ENCODE measurements at places on chromosomes 6 and 20. TPM values are rescaled to one million over a fixed set of nuclear protein-coding genes. Genes with fewer than 3 reads are reported as not detected.

UBD gene
- total RNA-seq, result 4.2 TPM

C4A gene
- 32.1 TPM for total RNA-seq

METTL24 gene
- 25.8 TPM for total RNA-seq

CRISP1 gene
- not detected for total RNA-seq

FAM184A gene
- 1.8 TPM for total RNA-seq

CALHM6 gene
- 8.7 TPM for total RNA-seq

- no peak for DNase-seq
Observed at GRCh38 chr20:1364106-1364505, 28.7 kb downstream of the FKBP1A start.

DNA sequence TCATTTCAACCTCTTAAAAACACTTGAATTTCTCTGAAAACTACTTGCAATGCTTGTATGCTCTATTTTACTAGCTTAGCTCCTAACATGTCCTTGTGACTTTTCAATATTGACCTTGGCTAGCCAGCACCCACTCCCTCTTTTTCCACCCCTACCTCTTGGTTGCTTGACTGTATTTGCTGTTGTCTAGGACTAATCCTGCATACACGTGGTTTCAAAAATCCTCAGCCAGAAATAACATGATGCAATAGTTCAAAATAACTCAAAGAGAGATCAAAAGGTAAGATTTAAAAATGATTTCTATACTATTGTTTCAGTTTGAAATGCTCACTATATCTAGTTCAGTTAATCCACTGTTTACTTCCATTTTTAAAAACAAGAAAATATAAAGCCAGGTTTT, 102.3 kb upstream of the TBX18 start:
- DNase-seq, result no peak

DNA sequence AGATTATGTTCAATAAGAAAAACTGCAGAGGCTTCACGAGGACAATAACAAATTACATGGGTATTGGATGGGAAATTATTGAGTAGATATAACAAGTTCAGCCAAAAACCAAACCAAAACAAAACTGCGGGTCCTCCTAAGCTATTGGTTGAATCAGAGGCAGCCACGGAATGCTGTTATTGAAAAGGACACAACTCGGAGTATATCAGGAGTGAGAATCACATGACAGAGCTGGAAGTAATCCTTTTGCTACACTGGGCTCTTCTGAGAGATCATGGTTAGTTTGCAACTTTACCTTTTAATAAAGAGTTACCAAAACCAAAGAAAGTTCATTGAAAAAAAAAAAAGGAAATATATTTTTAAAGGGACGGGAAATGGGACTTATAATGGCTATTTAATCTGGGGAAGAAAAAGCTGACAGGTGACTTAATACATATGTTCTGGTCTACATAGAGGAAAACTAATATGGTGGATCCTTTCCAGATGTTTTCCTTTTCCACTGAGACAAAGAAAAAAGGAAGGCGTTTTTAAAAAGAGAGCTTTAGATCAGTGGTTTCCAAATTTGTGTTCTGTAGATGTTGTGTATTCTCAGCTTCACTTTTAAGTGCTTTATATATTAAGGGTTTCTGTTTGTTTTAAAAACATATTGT, 6.9 kb upstream of the CITED2 start:
- no peak for DNase-seq

GRCh38 chr20:47350181-47350550, 6.3 kb downstream of the ZMYND8 start:
- DNase-seq, result no peak

- no peak for DNase-seq
Observed at GRCh38 chr6:48087448-48087847, 23.5 kb downstream of the PTCHD4 start.

DNA sequence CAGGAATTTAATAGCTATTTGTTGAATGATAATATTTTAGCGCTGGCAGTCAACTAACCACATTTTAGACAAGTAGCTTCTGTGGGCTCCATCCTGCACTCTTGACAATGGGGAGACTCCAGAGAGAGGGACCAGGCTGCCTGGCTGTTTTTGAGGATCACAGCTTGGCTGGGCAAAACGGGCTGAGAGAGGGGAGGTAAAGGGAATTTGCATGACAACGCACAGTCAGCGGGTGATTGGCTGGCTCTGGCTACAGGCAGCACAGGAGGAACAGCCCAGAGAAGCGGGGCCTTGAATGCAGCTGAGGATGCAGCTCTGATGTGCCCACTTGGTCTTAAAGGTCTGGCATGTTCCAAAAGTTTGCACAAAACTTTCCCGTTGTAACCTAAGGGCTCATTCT, 41.2 kb downstream of the LRFN2 start:
- DNase-seq, result no peak

GRCh38 chr6:7042654-7043545, 64.9 kb upstream of the RREB1 start:
- DNase-seq, result no peak

DNA sequence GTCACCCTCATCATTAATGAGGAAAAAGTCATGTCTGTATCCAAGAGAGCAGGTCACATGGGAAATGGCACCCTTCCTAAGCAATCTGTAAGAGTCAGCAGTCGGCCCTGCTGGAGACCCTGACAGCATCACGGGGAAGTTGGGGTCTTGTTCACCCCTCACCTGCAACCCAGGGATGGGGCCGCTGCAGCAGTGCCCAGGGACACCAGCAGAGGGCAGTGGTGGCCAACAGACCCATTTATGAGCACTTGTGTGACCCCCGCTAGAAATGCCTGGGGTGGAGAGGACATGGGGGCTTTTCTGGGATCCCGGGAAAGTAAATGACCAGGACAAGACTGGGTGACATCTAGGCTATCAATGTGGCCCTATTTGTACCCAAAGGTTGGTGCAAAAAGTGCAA, 35.9 kb downstream of the ANKRD60 start:
- DNase-seq, result no peak

DNA sequence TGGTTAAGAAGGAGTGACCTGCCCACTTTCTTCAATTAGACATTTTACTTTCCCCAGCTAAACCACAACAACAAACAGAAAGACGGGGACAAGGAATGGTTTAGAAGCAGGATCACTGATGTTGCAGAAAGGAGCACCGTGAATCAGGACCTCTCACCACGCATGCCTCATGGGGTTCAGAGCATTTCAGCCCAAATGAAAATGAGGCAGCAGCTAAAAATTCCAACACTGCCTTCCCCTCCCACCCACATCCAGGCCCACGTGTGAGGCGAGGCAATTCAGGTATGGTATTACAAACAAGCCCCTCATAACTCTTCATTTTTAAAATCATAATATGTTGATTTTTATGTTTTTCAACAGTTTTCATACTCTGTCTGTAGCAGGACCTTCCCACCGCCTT, 194.1 kb upstream of the ARID1B start:
- DNase-seq, result no peak

- DNase-seq, result no peak
Observed at GRCh38 chr20:16695628-16696027, 34.2 kb upstream of the SNRPB2 start.

DNA sequence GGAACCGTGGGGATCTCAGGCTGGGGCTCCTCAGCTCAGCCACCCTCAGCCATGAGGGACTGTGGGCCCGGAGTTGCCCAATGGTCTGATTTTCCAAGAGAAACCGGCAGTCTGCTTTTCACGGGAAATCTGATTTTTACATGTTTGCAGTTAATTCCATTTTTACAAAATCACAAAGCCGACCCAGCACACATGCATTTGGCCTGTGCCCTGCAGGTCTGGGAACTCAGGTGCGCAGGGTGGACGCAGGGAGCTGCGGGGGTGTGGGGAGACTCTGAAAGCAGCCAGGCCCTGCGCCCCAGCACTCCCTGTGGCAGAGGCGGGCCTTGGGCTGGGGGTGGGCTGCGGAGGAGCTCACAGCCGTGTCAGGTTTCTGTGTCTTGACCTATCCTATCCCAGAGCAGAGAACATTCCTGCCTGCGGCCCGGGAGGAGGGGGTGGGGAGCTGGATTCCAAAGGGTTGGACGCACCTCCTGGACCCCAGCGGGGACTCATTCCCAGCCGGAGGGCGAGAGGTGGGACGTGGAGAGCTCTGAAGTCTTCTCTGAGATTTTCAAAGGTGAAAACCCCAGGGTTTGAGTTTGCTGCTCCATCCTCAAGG, 60.6 kb downstream of the ADNP start:
- DNase-seq, result peak; percentile 73

DNA sequence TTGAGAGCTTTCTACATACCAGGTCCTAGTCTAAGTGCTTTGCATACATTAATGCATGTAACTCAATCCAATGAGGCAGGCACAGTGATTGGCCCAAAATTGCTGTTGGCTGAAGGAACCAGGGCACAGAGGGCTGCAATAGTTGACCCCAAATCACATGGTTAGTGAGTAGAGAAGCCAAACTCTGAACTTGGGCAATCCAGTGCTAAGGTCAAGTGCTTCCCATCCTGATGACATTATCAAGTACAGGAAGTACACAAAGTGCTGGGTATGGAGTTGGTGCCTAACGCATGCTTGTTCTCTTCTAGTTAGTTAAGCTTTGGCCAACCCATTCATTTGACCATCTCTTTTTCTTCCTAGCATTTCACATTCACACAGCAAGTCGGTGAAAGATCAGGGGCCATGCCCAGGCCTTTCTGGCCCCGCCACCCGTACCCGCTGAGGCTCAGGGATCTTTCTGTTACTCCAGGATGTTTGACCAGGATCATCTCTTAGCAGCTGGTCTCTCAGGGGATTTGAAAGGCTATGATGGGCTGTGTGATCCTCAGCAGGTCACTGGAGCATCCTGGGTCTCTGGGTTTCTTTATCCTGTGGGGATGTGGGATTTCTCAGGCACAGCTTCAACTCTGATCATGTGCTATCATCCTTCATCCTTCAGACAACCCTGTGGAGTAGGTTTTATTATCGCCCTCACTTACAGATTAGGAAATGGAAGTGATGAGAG, 7.0 kb downstream of the KCNB1 start:
- DNase-seq, result no peak

DNA sequence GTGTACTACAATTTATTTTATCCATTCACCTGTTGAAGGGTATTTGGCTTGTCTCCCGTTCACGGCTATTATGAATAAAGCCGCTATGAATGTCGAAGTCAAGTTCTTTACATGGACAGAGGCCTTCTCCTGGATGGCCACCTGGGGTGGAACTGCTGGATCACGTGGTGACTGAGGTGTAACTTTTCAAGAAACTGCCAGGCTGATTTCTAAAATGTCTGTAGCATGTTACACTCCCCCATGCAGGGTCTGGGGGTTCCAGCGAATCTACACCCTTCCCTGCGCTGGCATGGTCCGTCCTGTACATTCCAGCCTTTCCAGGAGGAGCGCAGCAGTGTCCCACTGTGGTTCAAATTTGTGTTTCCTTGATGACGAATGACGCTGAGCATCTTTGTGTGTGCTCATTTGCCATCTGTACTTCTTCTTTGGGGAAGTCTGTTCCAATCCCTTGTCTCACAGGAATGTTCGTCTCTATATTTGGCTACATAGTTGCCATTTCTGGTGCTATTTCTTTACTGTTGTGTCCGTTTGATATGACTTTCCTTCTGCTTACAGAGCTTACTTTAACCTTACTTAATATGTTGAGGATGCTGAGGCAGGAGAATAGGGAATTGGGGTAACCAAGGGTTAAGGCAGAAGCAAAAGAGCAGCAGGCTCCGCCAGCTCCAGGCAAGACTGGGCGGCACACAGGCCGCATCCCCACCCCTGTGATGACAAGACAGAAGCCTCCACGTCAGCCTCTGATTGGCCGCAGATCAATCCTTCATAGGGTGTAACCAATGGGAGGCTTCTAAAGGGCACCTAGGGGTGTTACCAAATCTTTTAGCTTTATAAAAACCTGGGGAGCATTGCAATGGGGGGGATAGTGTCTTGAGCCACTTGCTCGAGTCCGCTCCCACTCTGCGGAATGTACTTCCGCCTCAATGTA, 106.6 kb downstream of the TAF4 start:
- no peak for DNase-seq

DNA sequence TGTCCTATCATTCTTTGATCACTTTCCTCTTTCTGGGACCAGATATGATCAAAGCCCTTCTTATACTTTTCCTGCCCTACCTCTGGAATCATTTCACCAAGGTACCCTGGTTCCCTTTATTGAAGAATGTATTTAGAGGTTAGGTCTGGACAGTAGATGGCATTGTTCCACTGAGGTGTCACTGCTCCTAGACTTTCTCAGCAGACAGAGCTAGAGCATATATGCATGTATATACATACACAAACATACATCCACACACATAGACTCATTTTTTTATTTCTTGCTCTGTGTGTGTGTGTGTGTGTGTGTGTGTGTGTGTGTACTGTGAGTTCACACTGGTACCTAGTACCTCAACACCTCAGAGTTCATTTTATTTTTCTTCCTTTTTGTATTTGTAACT, 40.9 kb downstream of the PTPRA start:
- peak; percentile 60 for DNase-seq

- no peak for DNase-seq
Observed at GRCh38 chr20:20608641-20609040, 103.8 kb downstream of the RALGAPA2 start.

DNA sequence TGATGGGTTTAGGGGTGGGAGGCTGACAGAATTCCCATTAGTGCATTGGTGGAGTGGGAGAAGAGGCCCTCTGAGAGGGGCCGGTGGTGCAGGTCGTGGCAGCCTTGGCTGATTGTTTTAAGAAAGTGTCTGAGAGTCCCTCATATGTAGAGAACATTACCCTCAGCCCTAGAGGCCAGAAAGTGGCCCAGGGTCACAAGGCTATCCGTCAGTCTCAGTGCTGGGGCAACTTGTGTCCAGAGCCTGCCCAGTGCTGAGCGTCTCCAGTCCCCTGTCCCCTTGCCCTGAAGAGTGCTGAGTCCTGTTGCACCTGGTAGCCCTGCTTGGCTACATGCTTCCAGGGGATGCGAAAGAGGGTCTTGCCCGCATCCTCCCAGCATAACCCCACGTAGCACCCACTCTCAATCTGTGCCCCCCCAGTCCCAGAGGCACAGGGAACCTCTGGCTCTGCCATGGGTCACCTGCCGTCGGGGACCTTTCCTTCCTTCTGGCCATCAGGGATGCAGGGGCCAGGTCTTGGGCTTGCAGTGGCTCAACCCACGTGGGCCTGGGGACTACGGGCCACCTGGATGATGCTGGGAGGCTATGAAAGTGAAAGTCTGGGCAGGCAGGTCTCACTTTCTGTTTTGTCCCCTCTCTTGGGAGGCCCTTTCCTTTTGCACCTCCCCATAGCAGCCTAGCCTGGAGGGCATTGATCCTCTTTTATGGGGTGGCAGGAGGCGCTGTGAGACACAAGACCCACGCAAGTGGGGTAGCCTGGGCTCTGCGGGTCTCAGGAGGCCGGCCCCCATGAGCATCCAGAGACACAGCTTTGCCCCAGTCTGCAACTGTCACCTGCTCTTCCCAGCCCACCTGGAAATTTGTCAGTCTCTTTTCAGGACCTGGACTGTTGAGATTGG, 12.2 kb downstream of the DUSP15 start:
- no peak for DNase-seq

DNA sequence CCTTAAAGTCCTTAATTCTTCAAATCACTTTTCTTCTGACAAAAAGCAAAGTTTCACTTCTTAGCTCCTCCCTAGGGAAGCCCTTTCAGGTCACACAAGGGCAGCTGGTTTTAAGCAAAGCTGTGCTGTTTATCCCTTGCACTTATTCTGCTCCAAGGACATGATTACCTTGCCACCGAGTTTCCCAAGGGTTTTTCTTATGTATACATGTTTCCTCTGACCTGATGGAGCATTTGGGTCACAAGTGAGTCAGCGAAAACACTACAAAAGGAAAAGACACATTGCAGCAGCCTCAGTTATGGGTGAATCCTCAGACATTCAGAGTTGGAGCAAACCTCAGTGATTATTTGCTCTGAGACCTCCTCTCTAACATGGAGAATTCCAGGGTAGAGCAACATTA, 26.6 kb upstream of the ILRUN start:
- DNase-seq, result no peak

- DNase-seq, result no peak
Observed at GRCh38 chr6:129921169-129921817, 60.2 kb upstream of the TMEM244 start.

Data from stomach (tissue), 19 donors.